HFFc6 (cell line): ENCODE measurements at places on chromosomes 2 and 18.

DNA sequence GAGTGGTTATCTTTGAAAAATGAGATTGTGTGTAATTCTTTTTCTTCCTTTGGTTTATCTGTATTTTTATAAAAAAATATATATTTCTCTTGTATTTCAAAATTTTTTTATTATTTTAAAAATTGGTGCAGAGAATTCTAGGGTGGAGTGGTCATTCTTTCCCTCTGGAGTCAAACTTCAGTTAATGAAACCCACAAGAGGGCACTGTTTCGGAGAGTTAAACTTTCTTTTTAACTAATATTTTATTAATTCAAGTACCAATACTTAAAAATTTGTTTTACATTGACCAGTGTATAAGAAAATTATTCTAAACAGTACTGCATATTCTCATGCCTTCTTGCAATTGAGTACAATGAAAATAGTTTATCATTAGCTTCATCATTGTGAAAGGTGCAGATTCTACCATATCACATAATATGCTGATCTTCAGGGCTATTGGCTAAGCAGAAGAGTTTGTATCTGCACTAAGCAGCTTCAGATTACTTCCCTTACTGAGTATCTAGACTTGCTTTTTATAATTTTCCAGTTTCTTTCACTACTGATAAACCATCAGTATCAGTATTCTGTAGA, 50.1 kb downstream of the HS1BP3 start:
- peaks cover 6% of the 10 kb centered on the region for H3K27me3 ChIP-seq
- no peak overlapping the region for H3K4me3 ChIP-seq
- DNase-seq, result no peak
- H3K36me3 ChIP-seq, result no peaks in the 10 kb centered on the region
- peaks cover 49% of the 10 kb centered on the region for H3K4me1 ChIP-seq

- peak overlapping the region; percentile 95 for H3K4me3 ChIP-seq
- H3K4me1 ChIP-seq, result peaks cover 47% of the 10 kb centered on the region
- DNase-seq, result no peak
- peak overlapping the region; percentile 93 for H3K27ac ChIP-seq
- peaks cover 55% of the 10 kb centered on the region for H3K36me3 ChIP-seq
These were observed 438 bp downstream of the HSPE1 start for GRCh38 chr2:197500503-197501131.

DNA sequence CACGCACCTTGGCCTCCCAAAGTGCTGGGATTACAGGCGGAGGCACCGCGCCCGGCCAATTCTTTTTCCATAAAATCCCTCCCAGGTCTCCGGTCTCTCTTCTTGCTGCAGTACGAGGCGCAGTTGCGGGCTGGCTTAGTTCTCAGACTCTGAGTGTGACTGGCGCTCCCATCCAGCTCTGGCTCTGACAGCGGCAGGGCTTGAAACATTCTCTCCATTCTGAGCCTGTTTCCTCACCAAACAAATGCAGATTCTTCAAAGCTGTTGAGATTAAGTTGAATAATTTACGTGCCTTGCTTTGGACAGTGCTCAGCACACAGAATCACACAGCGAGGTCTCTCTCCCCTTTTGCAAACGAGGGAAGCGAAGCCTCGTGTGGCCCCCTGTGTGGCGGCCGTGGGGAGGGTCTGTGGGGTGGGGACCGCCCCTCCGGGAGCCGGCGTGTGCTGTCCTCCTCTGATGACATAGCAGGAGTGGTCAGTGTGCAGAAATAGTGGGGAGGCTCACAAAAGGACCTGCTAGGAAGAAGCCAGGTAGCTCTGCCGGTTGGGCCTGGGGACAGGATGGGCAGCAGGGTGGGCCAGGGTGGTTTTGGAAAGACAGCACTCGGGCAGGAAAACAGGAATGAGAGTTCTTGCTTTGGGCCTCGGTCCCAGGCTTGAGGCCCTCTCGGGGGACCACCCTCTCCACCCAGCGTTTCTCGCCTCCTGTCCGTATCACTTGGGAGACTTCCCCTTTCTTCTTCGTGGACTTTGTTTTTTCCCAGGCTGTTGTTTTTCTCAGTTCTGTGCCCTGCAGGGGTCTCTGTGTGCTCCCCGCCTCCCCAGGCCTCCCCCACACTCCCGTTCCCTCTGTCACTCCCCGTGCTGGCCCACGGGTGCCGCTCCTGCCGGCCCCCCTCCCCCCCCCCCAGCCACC, 75.0 kb downstream of the KCNG2 start:
- no peak for DNase-seq
- peaks cover 3% of the 10 kb centered on the region for H3K27me3 ChIP-seq
- no peak overlapping the region for H3K27ac ChIP-seq
- no peak overlapping the region for H3K4me3 ChIP-seq
- H3K4me1 ChIP-seq, result no peaks in the 10 kb centered on the region

DNA sequence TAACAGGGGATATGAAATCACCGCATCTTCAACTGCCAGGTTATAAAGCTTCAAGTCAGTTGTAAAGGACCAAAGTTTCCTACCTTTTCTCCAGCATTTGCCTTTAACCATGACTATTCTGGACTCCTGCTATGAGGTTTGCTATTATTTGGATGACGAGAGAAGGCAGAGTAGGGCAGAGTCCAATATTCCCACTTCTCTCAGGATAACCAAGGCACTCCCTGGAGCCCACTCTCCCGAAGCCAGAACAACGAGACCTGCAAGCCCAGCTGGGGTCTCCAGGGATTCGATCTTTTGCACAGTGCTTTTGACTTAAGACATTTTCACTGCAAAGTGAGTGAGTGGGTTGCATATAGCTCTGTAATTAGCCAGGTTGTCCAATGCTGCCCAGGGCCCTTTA, 77.1 kb upstream of the ZNF397 start:
- H3K36me3 ChIP-seq, result no peaks in the 10 kb centered on the region
- H3K27ac ChIP-seq, result no peak overlapping the region
- H3K27me3 ChIP-seq, result peaks cover 11% of the 10 kb centered on the region; the same call in 1 of the 2 replicates
- no peak overlapping the region for H3K4me3 ChIP-seq
- DNase-seq, result no peak

DNA sequence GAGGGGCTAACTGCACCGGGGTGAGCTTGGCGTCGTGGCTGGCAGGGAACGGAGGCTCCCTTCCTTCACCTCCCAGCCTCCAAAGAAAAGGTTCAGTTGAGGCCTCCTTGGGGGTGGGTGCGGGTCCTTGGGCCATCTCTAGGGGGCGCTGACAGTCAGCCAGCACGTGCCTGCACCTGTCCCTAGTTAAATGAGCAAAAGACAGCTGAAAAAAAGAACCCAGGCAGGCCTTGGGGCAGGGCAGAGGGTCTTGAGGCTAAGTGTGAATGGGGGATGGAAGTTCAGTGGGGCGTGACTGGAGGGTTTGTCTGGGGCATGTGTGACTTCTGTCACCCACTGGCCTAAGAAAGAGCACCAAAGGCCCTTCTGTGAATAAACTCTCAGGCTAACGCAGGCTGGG, 56.4 kb downstream of the ZFP36L2 start:
- H3K36me3 ChIP-seq, result no peaks in the 10 kb centered on the region; the same call in 1 of the 2 replicates
- DNase-seq, result no peak
- no peak overlapping the region for H3K4me3 ChIP-seq
- H3K27me3 ChIP-seq, result peaks cover 3% of the 10 kb centered on the region

- peaks cover 42% of the 10 kb centered on the region for H3K4me1 ChIP-seq
- no peak for DNase-seq
- no peak overlapping the region for H3K4me3 ChIP-seq
- H3K27me3 ChIP-seq, result no peaks in the 10 kb centered on the region
- peaks cover 10% of the 10 kb centered on the region; the same call in 1 of the 2 replicates for H3K36me3 ChIP-seq
These were observed 7.6 kb downstream of the WDR35 start for GRCh38 chr2:19982268-19982667.

GRCh38 chr2:152047824-152048471, 50.9 kb downstream of the CACNB4 start:
- DNase-seq, result no peak
- H3K4me1 ChIP-seq, result no peaks in the 10 kb centered on the region
- H3K4me3 ChIP-seq, result no peak overlapping the region
- no peaks in the 10 kb centered on the region for H3K36me3 ChIP-seq
- peaks cover 70% of the 10 kb centered on the region for H3K27me3 ChIP-seq

DNA sequence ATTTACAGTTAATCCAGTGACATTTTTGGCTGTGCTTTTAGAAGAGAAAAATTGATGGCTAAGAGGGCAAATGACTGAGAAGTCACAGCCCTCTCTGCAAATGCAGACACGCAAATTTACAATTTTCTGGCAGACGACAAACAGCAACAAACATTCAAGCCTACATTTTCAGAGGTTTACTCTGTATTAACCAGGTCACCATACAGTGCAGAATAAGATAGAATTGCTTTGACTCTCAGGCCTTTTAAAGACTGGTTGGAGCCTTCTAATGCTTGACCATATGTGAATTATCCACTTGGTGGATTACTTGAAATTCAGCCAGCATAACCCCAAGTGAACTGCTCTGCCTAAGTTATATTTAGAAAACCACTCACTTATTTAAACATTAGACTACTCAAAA, 280.9 kb upstream of the STON1 start:
- no peaks in the 10 kb centered on the region for H3K27me3 ChIP-seq
- H3K4me3 ChIP-seq, result peak overlapping the region; percentile 66
- peaks cover 35% of the 10 kb centered on the region for H3K4me1 ChIP-seq
- peak overlapping the region; percentile 83 for H3K27ac ChIP-seq

GRCh38 chr2:217890445-217890844, 112.3 kb downstream of the TNS1 start:
- H3K36me3 ChIP-seq, result peaks cover 34% of the 10 kb centered on the region
- peak; percentile 54 for DNase-seq
- H3K27ac ChIP-seq, result peak overlapping the region; percentile 63
- peaks cover 5% of the 10 kb centered on the region for H3K27me3 ChIP-seq
- peaks cover 7% of the 10 kb centered on the region; the same call in 1 of the 2 replicates for H3K4me1 ChIP-seq
- H3K4me3 ChIP-seq, result no peak overlapping the region
